ENCODE measurements at places on chromosomes 3 and 15.
A peak's percentile ranks its signal among the peaks of the same experiment; 100 is the strongest.

DNA sequence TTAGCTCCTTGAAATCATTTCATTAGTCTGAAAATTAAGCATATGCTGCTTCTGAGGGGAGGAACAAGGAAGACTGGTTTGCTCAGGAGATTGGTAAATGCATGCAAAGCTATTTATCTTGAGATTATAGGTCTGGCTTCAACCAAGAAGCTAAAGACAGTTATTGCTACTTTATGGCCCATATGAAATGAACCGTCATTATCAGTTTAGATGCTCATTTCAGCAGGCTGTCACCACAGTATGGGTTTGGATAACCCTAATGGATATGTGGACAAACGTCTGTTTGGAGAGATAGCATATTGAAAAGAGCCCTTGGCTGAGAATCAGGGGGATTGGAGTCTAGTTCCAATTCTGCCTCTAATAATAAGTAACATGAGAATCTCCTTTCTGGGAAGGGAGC, 922.6 kb downstream of the TUSC7 start:
- no peak for DNase-seq

GRCh38 chr3:148077318-148077923, 620.3 kb upstream of the AGTR1 start:
- DNase-seq = peak; percentile 12

- DNase-seq = no peak
Observed at GRCh38 chr15:28885128-28885629, 595 bp upstream of the APBA2 start.

DNA sequence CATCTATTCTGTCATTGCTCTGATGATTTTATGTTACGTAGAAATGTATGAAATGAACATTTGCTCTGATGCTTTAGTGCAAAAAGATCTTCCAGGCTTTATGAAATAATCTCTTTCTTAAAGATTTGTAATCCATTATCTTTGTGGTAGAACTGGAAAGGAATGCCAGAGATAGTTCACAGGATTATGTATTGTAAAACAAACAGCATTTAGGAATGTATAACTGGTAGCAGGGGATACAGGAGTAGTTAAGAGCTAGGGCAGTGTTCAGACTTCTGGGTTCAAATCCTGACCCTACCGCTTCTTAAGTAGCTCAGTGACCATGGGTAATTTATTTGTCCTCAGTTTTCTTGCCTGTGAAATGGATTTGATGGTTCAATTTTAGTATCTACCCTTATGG, 429.8 kb upstream of the TPM1 start:
- no peak for DNase-seq

GRCh38 chr3:102142379-102143060, 292.3 kb upstream of the ZPLD1 start:
- DNase-seq = no peak

DNA sequence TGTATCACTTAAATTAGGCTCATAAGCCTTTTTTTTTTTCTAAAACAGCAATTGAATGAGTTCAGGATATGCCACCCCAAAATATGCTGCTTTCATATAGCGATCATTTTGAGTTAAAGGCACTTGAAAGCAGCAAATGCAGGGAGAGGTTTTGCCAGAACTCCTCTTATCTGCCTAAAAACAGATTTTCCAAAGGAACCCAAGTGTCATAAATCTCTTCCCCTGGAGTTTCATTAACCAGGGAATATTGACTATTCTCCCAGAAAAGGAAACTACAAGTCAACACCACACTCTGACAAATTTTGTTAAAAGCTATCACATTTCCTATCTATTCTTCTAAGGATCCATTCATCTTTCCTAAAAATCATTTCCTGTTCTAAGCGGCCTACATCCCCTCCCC, 11.3 kb downstream of the DNAAF4 start:
- DNase-seq = no peak

- no peak for DNase-seq
Observed at GRCh38 chr15:79540551-79540950, 108.4 kb downstream of the MINAR1 start.

DNA sequence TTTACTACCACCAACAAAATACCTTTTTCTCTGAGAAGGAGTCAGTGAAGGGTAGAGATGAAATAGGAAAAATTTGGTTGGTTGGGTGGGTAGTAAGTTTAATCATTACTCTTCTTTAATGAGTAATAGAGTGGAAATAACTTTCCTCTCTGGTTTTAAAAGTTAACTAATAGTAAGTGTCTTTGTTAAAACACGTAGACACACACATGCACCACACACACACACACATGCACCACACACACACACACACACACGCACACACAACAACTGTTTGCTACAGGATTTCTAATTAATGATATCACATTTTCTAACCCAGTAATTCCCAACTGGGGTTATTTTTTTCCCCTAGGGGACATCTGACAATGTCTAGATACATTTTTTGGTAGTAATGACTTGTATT, 84.1 kb downstream of the CHL1 start:
- DNase-seq = no peak

DNA sequence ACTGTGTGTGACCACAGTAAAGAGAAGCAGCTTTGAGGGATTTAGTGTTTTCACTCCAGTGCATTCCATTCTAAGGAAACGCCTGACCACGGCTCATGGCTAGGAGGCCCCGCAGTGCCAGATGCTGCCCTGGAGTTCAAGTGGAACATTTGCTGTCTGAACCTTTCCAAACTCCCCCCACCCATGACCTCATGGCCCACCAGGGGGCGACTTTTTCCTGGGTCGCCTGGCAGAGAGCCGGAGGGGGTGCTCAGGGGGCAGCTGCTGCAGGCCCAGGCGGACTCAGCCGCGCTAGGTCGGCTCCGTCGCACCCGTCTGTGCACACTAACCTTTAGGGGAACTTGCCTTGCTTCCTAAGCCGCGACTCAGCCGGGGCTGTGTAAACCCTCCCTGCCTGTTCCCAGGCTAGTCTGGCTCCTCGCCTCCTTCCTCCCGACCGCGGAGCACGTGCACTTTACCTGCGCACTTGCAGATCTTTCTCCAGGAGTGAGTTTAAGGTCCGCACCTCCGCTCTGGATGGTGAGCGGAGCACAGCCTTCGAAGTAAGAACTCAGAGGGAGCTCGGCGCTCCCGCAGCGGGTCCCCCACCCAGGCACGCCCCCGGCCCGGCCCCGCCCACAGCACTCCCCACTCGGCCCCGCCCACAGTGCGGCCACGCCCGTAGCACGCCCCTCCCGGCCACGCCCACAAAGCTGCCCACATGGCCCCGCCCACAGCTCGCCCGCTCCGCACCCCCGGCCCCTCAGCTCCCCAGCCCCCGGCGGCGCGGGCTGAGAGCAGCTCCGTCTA, at the start of gene OCA2:
OCA2 (minus strand) TSS at position 550 of the 789 bp plus-strand sequence. CDS start 17,441 bp downstream, outside the sequence.
- peak; percentile 74 for DNase-seq

DNA sequence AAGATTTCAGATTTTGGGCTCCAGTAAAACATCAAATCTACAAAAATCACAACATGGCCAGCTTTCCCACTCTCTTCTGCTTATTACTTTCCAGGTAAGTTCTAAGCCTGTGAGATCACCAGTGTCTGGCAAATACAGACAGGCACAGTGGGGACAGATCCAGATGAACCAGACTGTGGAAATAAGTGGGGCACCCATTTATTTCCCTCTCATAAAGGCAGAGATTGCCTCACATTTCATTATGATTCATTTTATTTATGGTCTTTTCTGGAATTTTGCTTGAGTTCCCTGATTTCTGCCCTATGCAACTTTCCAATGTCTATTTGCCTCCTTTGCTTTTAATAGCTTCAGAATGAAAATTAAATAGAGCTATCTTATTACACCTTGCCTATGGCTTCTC, 66.8 kb downstream of the GREM1 start:
- DNase-seq = no peak

- DNase-seq = peak; percentile 82
Observed at GRCh38 chr15:83207660-83208366, at the start of gene HDGFL3. TSS of gene HDGFL3 (minus strand) at chr15:83207823. CDS start at chr15:83207414, 409 bp downstream.

- DNase-seq = no peak
Observed at GRCh38 chr3:56887402-56888025, 85.8 kb upstream of the ARHGEF3 start.

DNA sequence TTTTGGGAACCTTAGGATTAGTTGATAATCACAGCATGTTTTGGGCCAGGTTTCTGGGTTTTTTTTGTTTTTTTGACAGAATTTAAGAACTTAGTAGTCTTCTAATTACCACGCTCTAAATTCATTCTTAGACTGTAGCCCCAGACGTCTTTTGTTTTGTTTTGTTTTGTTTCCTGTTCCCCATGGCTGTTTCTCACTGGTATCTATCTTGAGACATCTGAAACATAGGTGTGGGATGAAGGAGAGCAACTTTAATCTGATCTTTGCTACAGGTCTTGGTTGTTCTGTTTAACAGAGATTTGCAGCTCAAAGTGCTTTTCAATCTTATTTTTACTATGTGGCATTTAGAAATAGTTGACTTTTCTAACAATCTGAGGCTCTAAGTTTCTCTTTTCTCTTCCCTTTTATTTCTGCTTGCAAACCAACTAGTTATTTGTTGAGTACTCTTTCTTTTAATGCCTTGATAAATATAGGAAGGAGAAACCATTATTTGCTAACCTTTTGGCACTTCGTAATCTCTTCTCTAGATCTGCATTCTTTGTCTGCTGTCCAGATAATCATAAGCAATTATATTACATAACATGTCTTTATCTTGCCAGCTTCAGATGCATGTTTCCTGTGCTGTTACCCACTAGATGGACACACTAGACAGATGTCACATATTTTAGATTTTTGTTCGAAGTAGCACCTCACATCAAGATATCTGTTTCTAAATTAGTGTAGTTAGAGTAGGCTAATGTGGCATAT, 40.9 kb downstream of the FBXL2 start:
- DNase-seq = no peak

GRCh38 chr3:10088256-10088655, 19.8 kb downstream of the FANCD2OS start:
- DNase-seq = no peak

- DNase-seq = no peak
Observed at GRCh38 chr15:31255176-31255510, 71.5 kb upstream of the KLF13 start.

GRCh38 chr15:52862677-52863076, 72.5 kb upstream of the ONECUT1 start:
- DNase-seq = no peak

DNA sequence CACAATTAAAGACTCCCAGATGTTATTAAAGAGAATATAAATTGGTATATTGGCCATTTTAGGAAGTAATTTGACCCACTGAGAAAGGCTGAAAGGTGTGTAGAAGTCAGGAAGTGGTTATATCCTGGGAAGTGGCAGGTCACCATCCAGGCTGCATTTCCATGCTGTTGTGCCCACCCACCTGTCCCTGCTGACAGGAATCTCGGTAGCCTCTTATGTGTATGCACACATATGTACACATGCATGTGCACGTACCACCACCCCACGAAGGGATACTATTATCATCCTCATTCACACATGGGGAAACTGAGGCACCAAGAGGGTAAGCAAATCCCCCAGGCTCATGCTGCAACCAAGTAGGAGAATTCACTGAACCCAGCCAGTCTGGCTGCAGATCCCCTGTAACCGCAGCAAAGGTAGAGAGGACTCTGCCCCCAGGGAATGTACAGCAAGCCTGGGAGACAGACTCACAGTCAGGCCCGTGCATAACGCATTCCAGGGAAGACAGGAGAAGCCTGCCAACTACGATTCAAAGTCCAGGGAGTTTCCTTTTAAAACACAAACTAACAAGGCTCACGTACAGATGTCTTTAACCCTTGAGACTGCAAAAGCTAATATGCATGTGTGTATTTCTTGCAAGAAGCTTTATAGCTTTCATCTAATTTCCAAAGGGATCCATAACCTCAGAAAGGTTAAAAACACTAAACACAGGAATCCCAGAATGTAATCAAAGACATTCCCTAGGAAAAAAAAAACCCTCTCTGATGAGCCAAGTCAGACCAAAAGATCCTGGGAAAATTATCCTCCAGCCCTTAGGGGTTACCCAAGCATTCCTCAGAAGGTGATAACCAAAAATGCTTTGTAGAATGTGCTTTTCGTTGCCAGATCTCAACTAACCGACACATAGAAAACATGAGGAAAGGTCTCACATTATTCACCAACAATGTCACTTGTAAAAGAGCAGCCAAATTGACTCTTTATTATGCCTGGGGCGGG, 129.6 kb downstream of the ADAMTS17 start:
- no peak for DNase-seq

- no peak for DNase-seq
Observed at GRCh38 chr3:85535517-85535916, 576.7 kb downstream of the CADM2 start.

DNA sequence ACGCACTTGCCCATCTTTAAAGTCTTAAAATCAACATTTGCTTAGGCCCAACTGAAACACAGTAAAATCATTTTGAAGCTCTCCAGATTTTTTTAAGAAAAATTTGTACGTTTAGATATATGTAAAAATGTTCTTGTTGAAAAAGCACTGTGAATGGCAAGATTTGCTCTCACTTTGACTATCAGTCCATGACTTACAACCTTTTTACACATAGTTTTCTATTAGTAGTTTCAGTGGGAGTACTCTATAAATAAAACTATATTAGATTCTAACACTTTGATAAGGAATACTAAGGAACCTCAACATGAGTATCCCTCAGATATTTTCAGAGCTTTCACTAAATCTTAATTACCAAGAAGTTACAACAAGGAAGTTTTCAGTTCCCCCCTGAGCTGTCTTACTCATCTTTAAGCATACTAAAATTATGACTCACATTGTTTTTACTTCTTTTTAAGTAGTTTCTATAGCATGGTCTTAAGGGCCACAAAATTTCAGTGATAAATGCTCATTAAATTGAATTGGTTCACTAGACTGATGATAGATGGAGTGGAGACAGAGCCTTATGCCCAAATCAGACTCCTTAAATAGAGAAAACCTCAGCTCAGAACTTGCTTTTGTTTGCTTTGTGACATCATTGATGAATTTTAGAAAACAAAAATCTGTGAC, 31.6 kb upstream of the RAP2B start:
- peak; percentile 11 for DNase-seq

DNA sequence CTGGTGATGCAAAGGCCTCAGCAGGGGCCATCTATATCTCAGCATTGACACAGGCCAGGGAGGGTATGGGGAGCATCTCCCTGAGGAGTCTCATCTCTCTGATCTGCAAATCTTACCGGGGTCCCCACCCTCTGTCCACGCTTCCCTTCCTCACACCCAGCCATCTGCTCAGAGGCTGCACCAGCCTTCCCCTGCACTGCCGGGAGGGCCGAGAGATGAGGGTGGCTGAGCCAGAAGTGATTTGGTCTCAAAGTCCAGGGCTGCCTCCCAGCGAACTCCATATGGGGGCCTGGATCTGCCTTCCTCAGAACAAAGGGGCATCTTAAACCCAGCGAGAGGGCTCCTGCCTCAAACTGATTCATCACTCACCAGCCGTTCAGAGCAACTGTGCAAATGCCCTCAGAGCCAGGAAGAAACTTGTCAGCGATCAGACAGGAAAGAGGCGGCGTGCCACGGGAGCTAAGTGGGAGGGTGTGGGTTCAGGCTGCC, 4.6 kb downstream of the IGDCC3 start:
- no peak for DNase-seq

DNA sequence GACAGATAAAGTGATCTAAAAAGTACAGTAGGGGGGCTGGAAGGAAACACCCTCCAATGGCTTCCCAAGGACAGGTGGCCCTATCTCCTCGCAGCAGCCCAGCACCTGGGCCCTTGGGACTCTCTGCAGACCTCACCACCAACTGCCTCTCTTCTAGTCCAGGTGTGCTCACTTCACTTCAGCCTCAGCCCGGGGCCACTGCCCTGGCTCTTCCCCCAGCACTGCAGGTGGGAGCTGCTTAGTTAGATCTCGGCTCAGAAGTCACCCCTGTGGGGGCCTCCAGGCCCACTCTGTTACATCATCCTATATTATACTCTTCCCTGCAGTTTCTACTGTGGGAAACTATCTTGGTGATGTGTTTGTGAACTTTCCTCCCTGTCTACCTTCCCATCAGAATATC, 2.0 kb downstream of the KLF15 start:
- DNase-seq = no peak

GRCh38 chr3:37467761-37468160, 293.4 kb upstream of the LRRFIP2 start:
- no peak for DNase-seq
